Gastrocnemius medialis (tissue), 4 donors: ENCODE measurements at places on chromosomes 7 and 10.

GRCh38 chr10:131352765-131353290 lies 41.3 kb upstream of the TCERG1L start:
- no peaks in the 10 kb centered on the region for H3K27me3 ChIP-seq
- no peak for DNase-seq
- no peaks in the 10 kb centered on the region for H3K36me3 ChIP-seq
- H3K4me3 ChIP-seq = no peak overlapping the region
- no peak overlapping the region for H3K27ac ChIP-seq

DNA sequence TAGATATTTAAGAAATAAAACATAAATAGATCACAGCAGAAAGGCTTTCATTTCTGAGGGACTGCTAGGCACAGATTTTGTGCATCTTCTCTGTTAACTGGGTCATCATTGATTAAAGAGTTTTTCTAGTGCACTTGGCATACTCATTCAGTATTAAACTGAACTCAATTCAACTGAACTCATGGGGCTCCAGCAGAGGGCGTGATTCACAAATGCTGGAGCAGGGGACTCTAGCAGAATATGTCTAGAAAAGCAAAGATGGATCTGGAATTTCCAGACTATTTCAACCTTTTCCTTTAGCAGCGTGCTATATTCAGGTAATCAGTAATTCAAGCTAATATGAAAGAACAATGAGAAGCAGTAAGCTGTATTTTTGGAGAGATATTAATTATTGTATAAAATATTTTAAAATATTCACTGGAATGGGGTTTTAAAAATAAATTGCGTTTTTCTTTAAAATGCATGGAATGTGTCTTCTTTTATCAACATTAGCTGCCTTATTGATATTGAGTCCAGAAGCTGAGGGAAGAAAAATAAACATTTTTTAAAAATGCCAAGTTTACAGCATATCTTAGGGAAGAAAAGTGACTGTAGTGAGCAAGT lies 296.8 kb upstream of the CACNA2D1 start:
- no peak overlapping the region for H3K4me3 ChIP-seq
- H3K36me3 ChIP-seq = no peaks in the 10 kb centered on the region
- no peaks in the 10 kb centered on the region for H3K4me1 ChIP-seq
- no peaks in the 10 kb centered on the region for H3K27me3 ChIP-seq
- H3K27ac ChIP-seq = no peak overlapping the region

DNA sequence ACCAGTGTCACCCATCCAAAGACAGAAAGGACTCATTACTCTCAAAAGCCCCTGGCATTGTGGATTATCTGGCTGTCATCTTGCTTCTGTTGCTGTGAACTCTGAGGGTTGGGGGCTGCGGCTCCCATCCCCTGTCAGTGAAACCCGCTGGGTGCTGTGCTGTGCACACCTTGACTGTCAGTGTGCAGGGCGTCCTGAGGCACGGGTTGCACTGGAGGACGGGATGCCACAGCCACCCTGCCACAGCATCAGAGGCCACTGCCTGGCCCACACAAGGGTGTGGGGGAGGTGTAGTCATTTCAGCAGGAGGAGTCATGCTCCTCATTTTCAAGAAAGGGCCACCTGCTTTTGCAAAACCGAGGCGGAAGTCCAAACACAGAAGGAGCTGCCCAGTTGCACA lies 245.8 kb downstream of the GLRX3 start:
- no peaks in the 10 kb centered on the region for H3K4me1 ChIP-seq
- H3K27me3 ChIP-seq = no peaks in the 10 kb centered on the region
- no peak for DNase-seq
- no peak overlapping the region for H3K4me3 ChIP-seq

GRCh38 chr7:92768501-92769393 lies 67.6 kb downstream of the CDK6 start:
- H3K4me3 ChIP-seq = no peak overlapping the region
- no peaks in the 10 kb centered on the region for H3K36me3 ChIP-seq
- no peaks in the 10 kb centered on the region for H3K27me3 ChIP-seq
- peaks cover 7% of the 10 kb centered on the region for H3K4me1 ChIP-seq

DNA sequence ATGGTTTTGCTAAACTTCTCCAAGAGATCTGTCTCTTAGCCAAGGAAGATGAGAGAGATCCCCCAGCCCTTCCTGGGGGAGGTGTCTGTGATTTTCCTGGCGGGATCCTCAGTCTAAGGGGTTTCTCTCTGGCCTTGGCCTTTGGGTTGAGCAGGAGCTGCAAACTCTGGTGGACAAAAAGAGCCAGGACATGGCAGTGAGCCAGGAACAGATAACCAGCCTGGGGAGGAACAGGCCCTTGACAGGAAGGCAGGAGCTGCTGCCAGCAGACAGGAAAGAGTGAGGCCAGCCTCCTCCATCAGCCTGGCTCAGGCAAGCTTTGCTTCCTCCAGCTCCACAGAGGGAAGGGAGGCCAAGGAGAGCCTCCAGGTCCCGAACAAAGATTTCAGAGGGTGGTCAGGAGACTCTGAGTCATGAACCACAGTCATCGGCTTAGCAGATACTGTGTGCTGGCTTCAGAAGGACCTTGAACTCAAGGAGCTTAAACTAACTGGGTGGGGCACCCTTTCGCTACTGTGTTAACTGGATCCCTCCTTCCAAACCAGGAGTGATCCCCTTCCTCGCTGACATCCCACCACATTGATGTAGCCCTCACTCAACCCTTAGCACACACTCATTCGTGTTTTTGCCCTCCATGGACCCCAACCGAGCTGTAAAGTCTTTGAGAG lies 34.7 kb downstream of the DDIT4 start:
- peaks cover 50% of the 10 kb centered on the region for H3K4me1 ChIP-seq
- peak; percentile 64 for DNase-seq
- no peak overlapping the region for H3K4me3 ChIP-seq
- no peaks in the 10 kb centered on the region for H3K36me3 ChIP-seq

- H3K4me1 ChIP-seq = peaks cover 8% of the 10 kb centered on the region
- no peak overlapping the region for H3K4me3 ChIP-seq
- no peaks in the 10 kb centered on the region for H3K36me3 ChIP-seq
- H3K27me3 ChIP-seq = no peaks in the 10 kb centered on the region
- no peak overlapping the region for H3K27ac ChIP-seq
Measured at GRCh38 chr10:13771992-13772391, 185.2 kb downstream of the PRPF18 start.

DNA sequence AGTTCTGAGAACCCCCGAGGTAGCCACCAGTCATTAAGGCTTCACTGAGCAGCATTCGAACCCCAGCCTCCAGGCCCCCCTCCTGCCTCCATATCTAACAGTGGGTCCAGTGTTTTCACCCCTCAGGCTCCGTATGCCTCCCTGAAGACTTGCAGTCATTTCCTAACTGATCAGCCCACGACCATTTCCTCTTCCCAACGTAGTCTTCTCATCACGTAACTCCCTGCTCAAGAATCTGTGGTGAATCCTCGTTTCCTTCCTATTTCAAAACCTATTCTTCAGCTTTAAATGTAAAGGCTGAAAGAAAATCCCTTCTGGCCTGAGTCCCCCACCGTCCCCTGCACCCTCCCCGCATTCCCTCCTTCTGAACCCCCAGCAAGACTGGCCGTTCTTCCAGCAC lies 21.1 kb downstream of the FRMD4A start:
- no peaks in the 10 kb centered on the region for H3K4me1 ChIP-seq
- no peaks in the 10 kb centered on the region for H3K27me3 ChIP-seq
- no peaks in the 10 kb centered on the region for H3K36me3 ChIP-seq
- H3K4me3 ChIP-seq = no peak overlapping the region
- H3K27ac ChIP-seq = no peak overlapping the region
- DNase-seq = no peak

GRCh38 chr10:112721080-112721698 lies 228.9 kb upstream of the TCF7L2 start:
- H3K4me1 ChIP-seq = no peaks in the 10 kb centered on the region
- H3K27me3 ChIP-seq = no peaks in the 10 kb centered on the region
- no peak overlapping the region for H3K4me3 ChIP-seq
- no peak for DNase-seq
- no peak overlapping the region for H3K27ac ChIP-seq

GRCh38 chr7:30093420-30093952 lies 41.3 kb upstream of the MTURN start:
- no peaks in the 10 kb centered on the region for H3K36me3 ChIP-seq
- H3K4me3 ChIP-seq = no peak overlapping the region
- peak; percentile 53 for DNase-seq
- no peak overlapping the region for H3K27ac ChIP-seq
- H3K4me1 ChIP-seq = no peaks in the 10 kb centered on the region
- H3K27me3 ChIP-seq = no peaks in the 10 kb centered on the region

GRCh38 chr7:147279964-147280374 lies 1163.4 kb downstream of the CNTNAP2 start:
- no peaks in the 10 kb centered on the region for H3K27me3 ChIP-seq
- no peaks in the 10 kb centered on the region for H3K36me3 ChIP-seq
- no peak overlapping the region for H3K27ac ChIP-seq
- no peaks in the 10 kb centered on the region for H3K4me1 ChIP-seq
- no peak for DNase-seq
- H3K4me3 ChIP-seq = no peak overlapping the region

GRCh38 chr10:13944823-13945222 lies 358.1 kb downstream of the PRPF18 start:
- no peaks in the 10 kb centered on the region for H3K36me3 ChIP-seq
- DNase-seq = no peak
- H3K4me1 ChIP-seq = no peaks in the 10 kb centered on the region
- no peak overlapping the region for H3K4me3 ChIP-seq
- no peaks in the 10 kb centered on the region for H3K27me3 ChIP-seq

- H3K4me3 ChIP-seq = no peak overlapping the region
- no peaks in the 10 kb centered on the region for H3K27me3 ChIP-seq
- H3K36me3 ChIP-seq = no peaks in the 10 kb centered on the region
- no peaks in the 10 kb centered on the region for H3K4me1 ChIP-seq
Measured at GRCh38 chr10:112265745-112266144, 17.5 kb upstream of the TECTB start.

DNA sequence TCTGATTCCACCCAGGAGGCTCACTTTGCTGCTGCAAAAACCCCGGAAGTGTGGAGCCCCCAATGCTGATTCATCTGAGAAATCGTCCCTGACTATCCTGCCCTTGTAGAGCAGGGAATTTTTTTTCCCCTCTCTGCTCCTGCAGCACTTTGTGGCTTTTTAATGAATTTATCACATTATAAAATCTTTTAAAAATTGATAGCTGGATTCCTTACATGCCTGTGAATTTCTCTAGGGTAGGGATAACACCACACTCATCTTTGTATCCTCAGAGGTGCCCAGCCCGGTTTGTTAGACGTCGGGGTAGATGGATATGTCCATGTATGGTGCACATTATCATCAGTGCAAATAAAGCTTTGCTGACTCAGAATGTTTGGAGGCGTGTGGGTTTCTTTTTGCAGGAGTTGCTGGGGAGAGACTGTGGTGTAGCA lies 185.7 kb downstream of the STK31 start:
- no peak overlapping the region for H3K4me3 ChIP-seq
- no peak for DNase-seq
- H3K27me3 ChIP-seq = no peaks in the 10 kb centered on the region
- no peak overlapping the region for H3K27ac ChIP-seq

- no peak overlapping the region for H3K4me3 ChIP-seq
- no peaks in the 10 kb centered on the region for H3K36me3 ChIP-seq
- H3K27ac ChIP-seq = peak overlapping the region; percentile 24
- H3K4me1 ChIP-seq = peaks cover 8% of the 10 kb centered on the region
- H3K27me3 ChIP-seq = no peaks in the 10 kb centered on the region
Measured at GRCh38 chr10:17007418-17007770, 122.2 kb downstream of the CUBN start.

DNA sequence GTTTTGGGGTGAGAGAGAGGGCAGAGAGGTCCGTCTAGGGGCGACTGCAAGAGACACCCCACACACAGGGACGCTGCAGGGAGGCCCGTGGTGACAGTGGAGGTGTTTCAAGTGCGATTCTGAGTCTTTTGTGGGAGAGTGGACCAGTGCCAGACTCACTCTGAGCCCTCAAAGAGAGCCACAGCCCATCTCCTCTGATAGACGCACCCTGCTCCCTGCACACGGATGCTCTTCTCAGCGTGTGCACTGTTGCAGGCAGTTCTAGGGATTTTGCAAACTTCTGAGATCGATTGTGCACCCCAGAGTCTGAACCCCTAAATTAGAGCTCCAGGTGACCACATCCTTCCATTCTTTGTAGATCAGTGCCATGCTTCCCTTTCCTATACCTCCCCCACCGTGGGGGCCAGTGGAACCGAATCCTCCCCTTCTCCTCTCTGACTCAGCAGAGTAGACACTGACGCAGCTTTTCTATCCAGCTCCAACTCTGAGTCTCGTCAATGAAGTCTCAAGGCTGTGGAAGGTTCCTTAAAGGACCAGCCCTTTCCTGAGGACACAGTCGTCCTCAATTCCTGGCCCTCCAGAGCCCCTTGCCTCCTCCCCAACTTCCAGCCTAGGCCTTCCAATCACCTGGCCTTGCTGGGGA lies 83.8 kb downstream of the TMEM130 start:
- H3K4me1 ChIP-seq = no peaks in the 10 kb centered on the region
- DNase-seq = no peak
- no peaks in the 10 kb centered on the region for H3K27me3 ChIP-seq
- no peak overlapping the region for H3K4me3 ChIP-seq
- no peak overlapping the region for H3K27ac ChIP-seq

DNA sequence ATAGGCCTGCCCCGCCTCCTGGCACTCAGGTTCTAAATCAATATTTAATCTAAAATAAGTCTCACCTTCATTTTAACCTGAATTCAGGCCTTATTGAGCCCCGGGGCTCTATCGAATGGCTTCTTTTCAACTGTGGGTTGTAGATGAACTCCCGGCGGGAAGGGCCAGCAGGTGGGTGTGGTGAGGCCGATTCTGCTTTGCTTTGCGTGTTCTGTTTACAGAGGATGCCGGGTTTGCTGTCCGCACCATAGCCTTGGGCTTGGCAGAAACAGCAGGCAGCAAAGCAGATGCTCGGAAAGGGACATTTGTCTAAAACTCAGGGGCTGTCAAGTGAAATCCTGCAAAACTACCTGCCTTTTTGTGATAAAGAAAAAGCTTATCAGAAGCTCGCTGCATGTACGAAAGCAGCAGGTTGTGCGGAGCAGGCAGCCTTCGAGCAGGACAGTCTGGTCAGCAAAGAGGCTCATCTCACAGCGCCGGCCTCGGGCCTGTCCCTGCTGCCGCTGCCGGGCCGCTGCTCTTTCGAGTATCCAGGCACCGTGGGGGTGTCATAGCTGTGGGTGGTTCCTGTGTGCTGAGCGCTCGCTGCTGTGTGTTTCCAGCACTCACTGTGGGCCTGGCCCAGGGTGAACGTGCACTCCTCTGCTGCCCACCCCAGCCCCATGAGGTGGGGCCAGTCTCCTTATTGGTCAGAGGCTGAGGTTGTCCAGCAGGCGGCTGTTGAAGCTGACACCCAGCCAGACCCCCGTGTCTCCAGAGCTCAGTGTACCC lies 434.8 kb upstream of the FOXK1 start:
- H3K4me1 ChIP-seq = no peaks in the 10 kb centered on the region
- DNase-seq = no peak
- no peak overlapping the region for H3K27ac ChIP-seq
- H3K36me3 ChIP-seq = no peaks in the 10 kb centered on the region
- no peaks in the 10 kb centered on the region for H3K27me3 ChIP-seq
- no peak overlapping the region for H3K4me3 ChIP-seq

GRCh38 chr7:19971956-19972355 lies 198.5 kb upstream of the TMEM196 start:
- H3K27ac ChIP-seq = no peak overlapping the region
- no peak overlapping the region for H3K4me3 ChIP-seq
- DNase-seq = no peak
- H3K27me3 ChIP-seq = no peaks in the 10 kb centered on the region
- no peaks in the 10 kb centered on the region for H3K4me1 ChIP-seq

- no peak for DNase-seq
- no peaks in the 10 kb centered on the region for H3K27me3 ChIP-seq
- no peak overlapping the region for H3K27ac ChIP-seq
- no peak overlapping the region for H3K4me3 ChIP-seq
Measured at GRCh38 chr10:130338636-130339024, 202.4 kb downstream of the GLRX3 start.

GRCh38 chr10:130412317-130412716 lies 276.1 kb downstream of the GLRX3 start:
- H3K27me3 ChIP-seq = no peaks in the 10 kb centered on the region
- no peaks in the 10 kb centered on the region for H3K36me3 ChIP-seq
- H3K4me3 ChIP-seq = no peak overlapping the region
- no peak overlapping the region for H3K27ac ChIP-seq
- no peak for DNase-seq
- no peaks in the 10 kb centered on the region for H3K4me1 ChIP-seq
